ENCODE measurements at places on chromosomes 3 and 15.

GRCh38 chr3:133461291-133461690 lies 61.4 kb downstream of the BFSP2 start:
- DNase-seq = no peak

- no peak for DNase-seq
Observed at GRCh38 chr3:64667887-64668581, 19.8 kb downstream of the ADAMTS9 start.

DNA sequence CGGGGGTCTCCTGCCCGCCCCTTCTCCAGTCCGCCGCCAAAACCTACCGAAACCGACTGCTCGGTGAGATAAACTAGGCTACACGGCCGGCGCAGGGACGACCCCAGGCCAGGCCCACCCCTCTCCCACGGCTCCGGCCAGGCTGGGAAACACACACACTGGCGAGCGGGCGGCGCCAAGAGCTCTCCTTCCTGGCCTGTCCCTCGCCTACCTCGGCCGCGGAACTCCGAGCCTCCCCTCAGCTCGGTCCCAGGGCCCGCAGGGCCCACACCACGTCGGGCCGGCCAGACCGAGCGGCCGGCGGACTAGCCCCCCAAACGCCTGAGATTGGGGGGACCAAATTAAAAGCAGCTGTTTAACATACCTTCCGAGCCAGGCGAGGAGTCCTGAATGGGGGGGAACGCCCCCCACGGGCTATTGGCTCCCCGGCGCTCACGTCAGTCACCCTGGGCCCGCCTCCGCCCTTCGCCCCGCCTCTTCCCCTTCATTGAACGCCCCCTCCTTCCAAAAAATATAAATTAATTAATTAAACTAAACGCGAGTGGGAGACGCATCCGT lies 4.0 kb upstream of the SIN3A start:
- peak; percentile 38 for DNase-seq

DNA sequence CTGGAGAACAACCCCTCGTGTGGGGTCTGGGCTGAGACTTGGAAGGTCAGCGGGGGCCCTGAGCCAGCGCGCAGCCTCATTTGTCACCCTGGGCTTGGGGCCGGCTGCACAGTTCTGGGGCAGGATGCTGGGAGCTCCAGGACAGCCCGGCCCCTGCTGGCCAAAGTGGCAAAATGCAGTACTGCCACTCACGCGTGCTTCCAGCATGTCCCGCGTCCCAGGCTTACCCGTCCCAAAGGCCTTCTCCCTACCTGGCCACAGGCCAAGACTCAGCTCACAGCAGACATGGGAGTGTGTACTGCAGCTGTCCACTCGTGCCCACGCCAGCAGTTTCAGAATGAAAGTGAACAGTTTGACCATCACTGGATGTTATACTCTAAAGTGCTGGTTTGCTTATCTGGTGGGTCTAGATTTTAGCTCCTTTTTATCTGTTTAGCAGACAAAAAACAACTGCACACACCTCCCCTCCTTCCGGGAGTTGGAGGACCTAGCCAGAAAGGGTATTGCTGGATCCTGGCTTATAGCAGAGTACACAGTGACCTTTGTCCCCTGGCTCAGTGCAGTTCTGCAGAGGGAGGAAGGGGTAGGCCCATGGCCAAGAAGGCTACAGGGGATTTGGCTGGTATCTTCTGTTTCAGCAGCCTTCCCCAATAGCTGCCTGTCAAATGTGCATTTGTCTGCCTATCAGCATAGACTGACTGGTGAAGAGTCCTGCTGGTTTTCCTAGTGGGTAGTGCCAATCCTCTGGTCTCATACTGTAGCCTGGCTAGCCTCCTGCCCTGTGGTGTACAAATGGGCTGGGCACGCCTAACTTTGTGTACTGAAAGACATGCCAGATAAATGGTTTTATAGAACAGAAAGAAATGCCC lies 23.2 kb upstream of the IP6K2 start:
- DNase-seq = no peak

DNA sequence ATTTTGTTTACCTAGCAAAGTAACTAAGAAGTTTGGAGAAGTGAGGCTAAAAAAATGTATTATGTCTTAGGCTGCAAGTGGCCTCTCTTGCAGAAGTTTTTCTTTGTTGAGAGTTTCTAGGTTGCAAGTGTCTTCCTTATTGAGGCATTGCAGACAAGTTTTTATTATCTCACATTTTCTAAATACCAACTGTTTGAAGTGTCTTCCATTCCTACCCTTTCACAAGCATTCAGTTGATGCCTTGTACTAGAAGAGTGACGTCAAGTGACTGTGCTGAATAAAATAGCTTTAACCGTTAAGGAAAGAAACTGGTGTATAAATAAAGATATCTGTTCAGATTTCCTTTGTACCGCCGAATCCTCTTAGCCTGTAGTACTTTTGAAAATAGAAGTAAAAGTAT lies 123.3 kb downstream of the ALCAM start:
- DNase-seq = no peak

DNA sequence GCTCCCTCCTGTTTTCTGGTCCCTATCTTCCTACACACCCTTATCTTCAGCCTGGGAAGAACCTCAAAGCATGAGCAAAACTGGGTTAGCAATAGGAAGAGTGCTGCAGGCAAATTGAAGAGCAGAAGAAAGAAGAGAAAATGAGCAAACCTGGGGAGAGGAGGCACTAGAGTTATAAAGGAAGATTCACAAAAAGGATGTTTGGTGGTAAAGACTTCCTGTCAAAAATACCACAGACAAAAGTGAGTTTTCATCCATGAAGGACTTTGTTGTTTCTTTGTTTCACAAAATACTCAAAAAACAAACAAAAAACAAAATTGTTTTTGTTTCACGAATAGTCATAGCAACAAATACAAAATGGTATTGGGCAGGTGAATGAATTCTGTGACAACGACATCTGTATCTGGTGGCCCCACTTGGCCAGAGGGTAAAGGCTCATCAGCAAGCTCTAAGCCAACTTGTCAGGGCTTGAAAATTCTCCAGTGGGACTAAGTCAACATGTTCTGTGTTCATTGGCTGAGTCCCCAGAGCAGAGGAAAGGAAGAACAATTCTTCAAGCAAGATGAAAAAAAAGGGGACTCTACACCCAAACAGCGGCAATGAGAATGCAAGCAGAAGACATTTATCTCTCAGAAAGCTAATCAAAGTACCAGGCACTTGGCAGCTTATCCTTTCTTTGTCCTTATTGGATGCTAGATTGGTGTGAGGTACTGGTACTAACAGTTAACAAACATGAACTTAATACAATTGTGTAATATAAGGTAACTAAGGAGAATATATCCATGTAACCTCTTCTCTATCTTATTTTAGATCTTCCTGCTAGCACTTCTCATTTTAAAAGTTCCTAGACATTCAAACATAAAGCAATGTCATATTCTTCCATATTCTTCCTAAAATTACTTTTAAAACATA lies 9.7 kb downstream of the ATP8B4 start:
- DNase-seq = no peak

DNA sequence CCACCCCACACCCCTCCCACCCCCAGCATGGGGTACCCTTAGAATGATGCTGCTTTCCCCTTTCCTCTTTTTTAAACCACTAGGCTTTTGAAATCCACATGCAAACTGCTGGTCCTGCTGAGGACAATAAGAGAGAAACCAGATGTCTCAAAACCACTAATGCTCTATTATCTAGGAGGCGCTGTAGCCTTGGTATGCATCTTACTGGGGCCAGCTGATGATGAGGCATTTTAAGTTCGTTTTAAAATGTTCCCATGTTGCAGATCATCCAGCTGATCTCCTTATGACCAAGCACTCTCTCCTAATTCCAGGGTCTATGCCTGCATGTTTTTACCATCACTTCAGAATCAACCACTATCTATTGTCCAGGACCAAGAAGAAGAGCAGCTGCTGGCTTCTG lies 1.3 kb downstream of the NME9 start:
- no peak for DNase-seq

DNA sequence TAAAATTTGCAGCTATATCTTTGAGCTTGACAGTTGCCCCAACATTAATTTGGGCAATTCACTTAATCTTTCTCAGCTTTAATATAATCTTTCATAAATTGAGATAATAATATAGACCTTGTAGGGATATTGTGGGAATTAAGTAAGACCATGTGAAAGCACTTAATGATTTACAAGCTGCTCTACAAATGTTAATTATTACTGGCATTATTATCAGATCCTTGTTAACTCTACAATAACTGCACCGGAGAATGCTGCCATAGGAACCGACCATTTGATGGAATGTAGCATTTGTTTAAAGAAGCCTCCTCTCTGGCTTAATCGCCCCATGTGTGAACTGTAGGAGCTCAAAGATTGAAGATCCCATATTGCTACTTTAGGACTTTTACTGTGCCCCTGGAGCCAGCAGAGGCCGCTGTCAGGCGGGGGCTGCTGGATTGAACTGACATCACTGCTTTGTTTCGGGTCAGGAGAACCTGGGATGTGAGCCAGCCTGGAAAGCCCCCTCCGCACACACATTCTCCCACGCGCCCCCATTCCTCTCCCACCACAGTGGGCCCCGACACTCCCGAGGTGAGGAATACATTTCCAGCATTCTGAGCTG lies 154.2 kb upstream of the TNIK start:
- no peak for DNase-seq

GRCh38 chr3:2577571-2577970 lies 478.9 kb downstream of the CNTN4 start:
- DNase-seq = no peak

DNA sequence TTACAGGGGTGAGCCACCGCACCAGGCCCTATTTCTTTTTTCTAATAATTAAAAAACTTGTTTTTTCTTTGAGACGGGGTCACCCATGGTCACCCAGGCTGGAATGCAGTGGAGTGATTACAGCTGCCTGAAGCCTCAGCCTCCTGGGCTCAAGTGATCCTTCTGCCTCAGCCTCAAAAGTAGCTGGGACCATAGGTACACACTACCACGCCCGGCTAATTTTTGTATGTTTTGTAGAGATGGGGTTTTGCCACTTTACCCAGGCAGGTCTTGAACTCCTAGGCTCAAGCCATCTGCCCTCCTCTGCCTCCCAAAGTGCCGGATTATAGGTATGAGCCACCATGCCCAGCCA lies 858 bp upstream of the TKT start:
- no peak for DNase-seq

DNA sequence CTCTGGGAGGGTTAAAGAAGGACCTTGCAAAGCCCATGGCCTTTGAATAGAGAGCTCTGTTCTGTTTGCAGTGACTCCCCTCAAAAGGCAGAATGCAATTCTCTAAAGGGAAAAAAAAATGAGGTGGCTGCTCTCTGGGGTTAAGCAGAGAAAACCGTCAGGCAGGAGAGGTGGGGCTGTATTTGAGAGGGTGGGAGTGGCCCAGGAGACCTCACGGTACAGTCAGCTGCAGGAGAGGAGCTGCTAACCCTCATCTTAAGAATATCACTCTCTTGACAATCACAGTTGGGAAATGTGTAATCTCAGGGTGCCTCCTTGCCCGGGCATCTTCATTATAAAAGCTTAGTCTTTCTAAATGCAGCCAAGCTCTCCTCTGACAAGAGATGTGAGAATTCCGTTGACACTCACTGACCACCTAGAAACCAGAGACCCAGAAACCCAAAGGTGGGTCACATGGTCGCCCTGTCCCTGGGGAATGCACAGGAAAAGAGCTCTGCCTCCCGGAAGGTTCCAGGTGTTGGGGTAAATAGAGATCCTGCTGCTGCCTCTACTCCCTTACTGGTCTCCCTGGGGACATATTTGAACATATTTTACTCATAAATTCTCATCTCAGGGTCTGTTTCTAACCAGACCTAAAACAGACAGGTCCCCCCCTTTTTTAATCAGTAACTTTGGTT lies 159.1 kb upstream of the CTDSPL start:
- no peak for DNase-seq

- DNase-seq = no peak
Observed at GRCh38 chr3:16927485-16927884, 42.7 kb downstream of the PLCL2 start.

DNA sequence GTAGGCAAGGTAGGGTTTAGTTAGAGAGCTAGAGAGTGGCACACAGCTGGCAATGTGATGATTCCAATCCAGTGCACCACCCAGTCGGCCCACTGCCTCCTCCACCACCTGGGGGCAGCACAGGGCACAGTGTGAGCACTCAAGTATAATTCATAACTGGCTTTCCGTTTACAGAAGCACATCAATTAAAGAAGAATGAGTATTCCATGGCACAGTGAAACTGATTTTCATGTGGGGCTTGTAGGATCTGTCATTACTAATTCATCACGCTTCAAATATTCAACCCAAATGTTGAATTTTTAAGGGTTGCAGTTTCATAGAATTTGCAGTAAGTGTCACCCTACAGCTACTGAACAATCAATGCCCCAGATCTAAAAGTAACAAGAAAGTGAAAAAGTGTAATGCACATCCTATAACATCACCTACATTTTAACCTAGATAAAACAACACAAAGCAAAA lies 149.9 kb downstream of the IGSF11 start:
- DNase-seq = peak; percentile 31

DNA sequence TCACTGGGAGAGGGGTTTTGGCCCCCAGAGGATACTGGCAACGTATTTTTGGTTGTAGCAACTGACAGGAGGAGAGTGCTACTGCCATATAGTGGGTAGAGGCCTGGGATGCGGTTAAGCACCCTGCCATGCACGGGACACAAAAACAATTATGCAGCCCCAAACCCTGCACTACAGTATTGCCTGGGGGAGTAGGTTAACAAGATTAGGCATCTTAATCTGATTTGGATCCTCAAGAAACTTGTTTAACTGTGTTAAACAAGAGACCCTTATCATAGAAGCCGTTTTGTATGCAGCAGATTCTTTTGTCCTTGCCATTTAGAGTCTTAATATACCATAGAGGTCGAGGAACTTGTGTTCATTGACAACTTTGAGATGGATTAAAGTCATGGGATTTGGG lies 3.4 kb downstream of the PHLDB2 start:
- no peak for DNase-seq

- no peak for DNase-seq
Observed at GRCh38 chr3:109687626-109688025, 350.3 kb upstream of the DPPA4 start.

DNA sequence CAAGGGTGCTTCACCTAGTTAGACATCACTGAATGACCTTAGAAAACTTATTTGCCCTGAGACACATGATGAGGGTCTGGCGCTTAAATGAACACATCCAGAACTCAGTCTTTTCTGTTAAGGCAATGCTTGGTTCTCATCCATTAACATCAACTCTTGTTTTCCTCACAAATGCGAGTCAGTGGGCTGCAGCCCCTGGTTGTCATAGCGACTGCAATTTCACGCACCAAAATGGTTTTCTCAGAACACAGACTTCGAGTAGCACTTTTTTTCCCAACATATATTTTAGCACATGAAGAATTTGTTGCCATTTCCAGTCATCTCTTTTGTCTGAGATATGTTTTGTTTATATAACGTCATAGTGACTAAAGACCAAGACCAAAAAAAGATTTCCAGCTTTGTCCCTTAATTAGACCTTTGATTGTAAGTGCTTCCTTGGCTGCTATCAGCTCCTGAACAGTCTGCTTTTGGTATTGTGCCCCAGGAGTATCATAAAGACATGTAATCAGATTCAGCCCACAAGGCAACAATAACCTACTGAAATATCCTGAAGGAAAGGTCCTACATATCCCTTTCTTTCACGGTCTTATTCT lies 68.5 kb downstream of the GPR176 start:
- no peak for DNase-seq

- no peak for DNase-seq
Observed at GRCh38 chr3:186785495-186786018, 2.2 kb downstream of the EIF4A2 start.

- no peak for DNase-seq
Observed at GRCh38 chr15:99201408-99202175, 47.8 kb downstream of the TTC23 start.

GRCh38 chr15:96969732-96970710 lies 639.5 kb downstream of the NR2F2 start:
- no peak for DNase-seq

- no peak for DNase-seq
Observed at GRCh38 chr3:143236226-143236964, 116.8 kb downstream of the CHST2 start.

Data from NCI-H510A (cell line).